ENCODE measurements at places on chromosomes 2 and 18. TPM values are rescaled to one million over a fixed set of nuclear protein-coding genes. Genes with fewer than 3 reads are reported as not detected.
A peak's percentile ranks its signal among the peaks of the same experiment; 100 is the strongest.

- no peaks in the 10 kb centered on the region for H3K4me1 ChIP-seq
- H3K27ac ChIP-seq, result no peak overlapping the region
- H3K36me3 ChIP-seq, result no peaks in the 10 kb centered on the region
- DNase-seq, result no peak
Measured at GRCh38 chr2:134103196-134103595, 150.7 kb upstream of the MGAT5 start.

- H3K4me3 ChIP-seq, result no peak overlapping the region
- H3K36me3 ChIP-seq, result no peaks in the 10 kb centered on the region
- peaks cover 47% of the 10 kb centered on the region for H3K4me1 ChIP-seq
- no peak overlapping the region for H3K27ac ChIP-seq
Measured at GRCh38 chr2:36379710-36380448, 24.3 kb downstream of the CRIM1 start.

- no peak overlapping the region for H3K4me3 ChIP-seq
- no peaks in the 10 kb centered on the region for H3K27me3 ChIP-seq
- H3K4me1 ChIP-seq, result no peaks in the 10 kb centered on the region
- no peak overlapping the region for H3K27ac ChIP-seq
- H3K36me3 ChIP-seq, result no peaks in the 10 kb centered on the region
Measured at GRCh38 chr2:166117491-166117890, 10.3 kb downstream of the SCN1A start.

- H3K4me1 ChIP-seq, result peaks cover 49% of the 10 kb centered on the region
- no peak for DNase-seq
- H3K4me3 ChIP-seq, result no peak overlapping the region
Measured at GRCh38 chr18:48917579-48918517, 32.9 kb downstream of the SMAD7 start.

- H3K36me3 ChIP-seq, result no peaks in the 10 kb centered on the region
- no peak for DNase-seq
- peak overlapping the region; percentile 96 for H3K27ac ChIP-seq
- peaks cover 54% of the 10 kb centered on the region for H3K4me1 ChIP-seq
- H3K27me3 ChIP-seq, result no peaks in the 10 kb centered on the region
Measured at GRCh38 chr18:75208836-75209128, 157 bp downstream of the PTGR3 start.

EFR3B gene
- 1.5 TPM for total RNA-seq

IL36RN gene
- 0.25 TPM for total RNA-seq

TMEM247 gene
- total RNA-seq, result not detected

TMEM198 gene
- 1.5 TPM for total RNA-seq

INHBB gene
- 19.4 TPM for total RNA-seq
